OCI-LY7 (cell line): ENCODE measurements at places on chromosomes 6 and 20.
A peak's percentile ranks its signal among the peaks of the same experiment; 100 is the strongest.

DNA sequence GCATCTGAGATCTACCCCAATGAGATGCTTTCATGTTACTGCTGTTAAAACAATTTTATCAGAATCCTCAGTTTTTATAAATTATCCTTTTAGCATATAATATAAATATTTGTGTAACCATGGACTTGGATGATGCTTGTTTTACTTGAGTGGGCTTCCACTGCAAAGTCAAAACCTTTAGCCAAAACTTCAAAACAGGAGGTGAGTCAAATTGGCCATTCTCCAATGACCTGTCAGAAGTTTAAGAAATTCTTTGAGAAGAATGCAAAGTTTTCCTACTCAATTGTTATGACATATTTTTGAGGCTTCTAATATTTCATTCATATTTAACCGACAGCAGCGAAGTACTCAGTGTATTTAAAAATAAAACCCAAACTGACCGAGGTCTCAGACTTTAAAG is 507.9 kb downstream of the EYS start:
- no peak for DNase-seq

GRCh38 chr6:166703149-166703710 is 76.2 kb upstream of the RPS6KA2 start:
- DNase-seq = no peak

DNA sequence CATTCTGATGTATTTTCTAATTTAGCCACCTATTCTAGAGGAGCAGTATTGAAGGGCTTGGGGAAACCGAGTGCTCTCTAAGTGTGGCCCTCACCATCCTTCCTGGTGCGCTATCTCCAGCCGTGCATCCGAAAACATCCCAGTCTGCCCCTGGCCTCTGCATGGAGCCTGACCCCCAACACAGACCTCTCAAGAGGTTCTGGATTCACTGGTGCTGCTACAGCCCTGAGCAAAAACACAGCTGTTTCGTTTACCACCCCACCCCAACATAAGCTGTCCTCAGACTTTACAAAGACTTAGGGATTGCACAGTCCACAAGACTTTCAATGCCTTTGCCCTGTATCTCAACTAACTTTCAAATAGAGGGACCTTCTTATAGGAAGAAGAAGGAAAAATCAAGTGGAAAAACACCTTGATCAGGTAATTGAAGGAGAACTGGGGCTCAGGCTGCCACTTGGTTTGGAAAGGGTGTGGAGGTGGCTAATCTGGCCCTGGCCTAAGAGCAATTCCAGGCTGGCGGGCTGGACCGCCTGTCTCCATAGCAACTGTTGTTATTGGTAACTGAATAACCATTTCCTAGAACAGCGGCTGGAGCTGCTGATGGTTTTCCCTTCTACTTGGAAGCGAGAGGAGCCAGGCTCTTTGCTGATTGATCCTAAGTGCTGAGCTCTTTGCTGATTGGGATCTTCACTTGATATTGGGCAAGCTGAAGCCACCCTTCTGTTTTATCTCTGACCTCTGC is 90.2 kb upstream of the TOX2 start:
- DNase-seq = no peak

DNA sequence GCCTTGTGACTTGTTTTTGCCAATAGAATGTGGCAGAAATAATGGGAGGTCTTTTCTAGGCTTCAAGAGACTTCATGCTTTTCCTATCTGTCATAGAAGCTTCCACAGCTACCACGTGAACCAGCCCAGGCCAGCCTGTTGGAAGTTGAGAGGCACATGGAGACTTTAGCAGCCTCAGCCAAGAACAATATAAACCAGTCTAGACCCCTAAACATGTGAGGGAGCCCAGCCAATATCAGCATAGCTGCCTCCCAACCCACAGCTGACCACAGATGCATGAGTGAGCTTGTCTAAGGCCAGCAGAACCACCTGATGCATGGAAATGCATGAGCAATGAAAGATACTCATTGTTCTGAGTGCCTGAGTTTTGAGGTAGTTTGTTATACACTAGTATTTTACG is 540.7 kb upstream of the BTBD3 start:
- DNase-seq = no peak

DNA sequence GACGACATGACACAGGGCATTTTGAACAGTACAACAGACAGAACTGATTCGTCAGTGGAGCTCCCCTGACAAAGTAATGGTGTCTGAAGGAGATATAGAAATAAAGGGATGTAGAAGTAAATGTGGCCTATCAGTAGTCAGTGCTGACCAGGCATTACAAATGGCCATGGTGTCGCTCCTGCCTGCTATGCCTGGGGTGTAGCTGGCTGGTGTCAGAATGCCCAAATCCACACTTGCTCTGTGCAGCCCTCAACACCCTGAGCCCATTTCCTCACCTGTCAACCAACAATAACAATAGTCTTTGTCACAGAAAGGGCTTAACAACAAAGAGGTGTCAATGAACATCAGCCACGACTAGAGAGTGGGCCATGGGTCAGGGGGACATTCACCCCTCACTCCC is 53.2 kb downstream of the MAP3K5 start:
- DNase-seq = no peak

DNA sequence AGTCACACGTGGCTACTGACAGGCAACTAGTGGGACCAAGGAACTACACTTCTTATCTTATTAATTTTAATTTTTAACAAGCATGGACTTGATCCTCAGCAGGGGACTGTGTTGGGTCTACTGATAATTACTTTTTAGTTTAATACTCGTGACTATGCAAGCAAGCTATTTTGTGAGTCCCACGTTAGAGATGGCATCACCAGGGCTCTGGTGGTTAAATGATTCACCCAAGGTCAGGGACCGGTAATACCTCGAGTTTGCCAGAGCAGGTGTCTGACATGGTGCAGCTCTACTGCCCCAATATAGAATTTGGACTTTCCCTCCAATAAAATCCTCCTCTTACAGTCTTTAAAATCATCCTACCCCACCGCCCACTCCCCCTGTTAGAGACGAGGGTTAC is 98.6 kb upstream of the RIN2 start:
- no peak for DNase-seq

DNA sequence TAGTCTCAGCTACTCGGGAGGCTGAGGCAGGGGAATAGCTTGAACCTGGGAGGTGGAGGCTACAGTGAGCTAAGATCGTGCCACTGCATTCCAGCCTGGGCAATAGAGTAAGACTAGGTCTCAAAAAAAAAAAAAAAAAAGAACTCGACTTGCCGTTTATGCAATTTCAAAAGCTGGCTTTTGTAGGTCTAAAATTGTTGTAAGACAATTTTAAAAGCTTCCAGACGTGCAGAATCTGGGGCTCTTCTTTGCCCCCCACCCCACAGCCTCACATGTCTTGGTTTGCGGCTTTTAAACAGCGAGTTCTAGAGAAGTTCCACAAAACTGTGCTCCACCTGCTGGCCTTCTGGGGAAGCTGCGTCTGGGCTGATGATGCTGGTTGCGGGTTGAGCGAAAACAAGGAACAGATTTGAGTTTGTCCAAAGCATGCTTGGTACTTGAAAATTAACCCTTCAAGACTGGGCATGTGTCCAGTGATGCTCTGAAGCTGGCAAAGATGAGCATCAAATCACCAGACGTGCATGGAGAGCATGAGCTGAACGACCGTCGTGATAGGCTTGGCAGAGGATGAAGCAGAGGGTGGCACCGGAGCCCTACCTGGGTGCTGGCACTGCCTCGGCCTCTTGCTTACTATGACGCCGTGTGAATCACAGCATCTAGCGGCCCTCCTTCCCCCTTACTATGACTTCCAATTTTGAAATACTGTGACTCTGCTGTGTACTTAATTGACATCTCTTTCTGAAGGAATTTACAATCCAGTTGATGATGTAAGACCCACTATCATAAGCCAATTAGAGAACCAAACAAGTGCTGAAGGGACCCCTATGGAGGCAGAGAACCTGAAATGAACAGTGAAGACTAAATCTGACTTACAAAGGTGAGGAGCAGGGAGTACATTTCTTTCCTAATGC is 171.4 kb downstream of the GMPR start:
- peak; percentile 65 for DNase-seq

DNA sequence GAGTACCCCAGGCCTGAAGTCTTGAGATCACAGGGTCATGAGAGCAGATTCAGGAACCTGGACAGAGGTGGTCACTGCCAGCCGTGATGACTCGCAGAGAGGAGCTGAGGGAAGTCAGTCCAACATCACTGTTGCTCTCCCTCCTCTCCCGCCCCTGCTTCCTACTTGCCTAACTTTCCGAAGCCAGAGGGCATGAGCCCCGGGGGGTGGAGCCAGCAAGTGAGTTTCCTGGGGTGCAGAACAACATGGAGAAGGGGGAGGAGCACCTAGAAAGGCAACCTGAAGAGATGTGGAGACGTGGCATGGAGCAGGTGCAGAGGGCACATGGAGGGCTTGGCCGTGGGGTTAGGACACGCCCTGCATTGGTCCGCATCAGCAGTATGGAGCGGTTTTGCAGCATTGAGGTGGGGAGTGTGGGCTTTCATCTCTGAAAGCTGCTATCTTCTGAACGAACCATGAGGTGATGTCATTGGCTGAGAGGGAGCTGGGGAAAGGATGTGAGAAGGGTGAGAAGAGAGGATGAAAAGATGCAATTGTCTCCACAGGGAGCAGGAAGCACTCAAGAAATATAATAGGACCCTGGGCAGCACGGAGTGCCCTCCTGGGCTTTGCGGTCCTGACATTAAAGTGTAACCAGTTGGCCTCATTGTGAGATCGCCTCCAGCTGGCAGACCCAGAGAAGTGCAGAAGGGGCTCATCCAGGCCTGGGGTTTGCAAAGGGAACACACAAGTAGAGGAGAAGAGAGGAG is 25.0 kb downstream of the GDAP1L1 start:
- DNase-seq = no peak

GRCh38 chr6:42113936-42114636 is 28.3 kb downstream of the C6orf132 start:
- no peak for DNase-seq

DNA sequence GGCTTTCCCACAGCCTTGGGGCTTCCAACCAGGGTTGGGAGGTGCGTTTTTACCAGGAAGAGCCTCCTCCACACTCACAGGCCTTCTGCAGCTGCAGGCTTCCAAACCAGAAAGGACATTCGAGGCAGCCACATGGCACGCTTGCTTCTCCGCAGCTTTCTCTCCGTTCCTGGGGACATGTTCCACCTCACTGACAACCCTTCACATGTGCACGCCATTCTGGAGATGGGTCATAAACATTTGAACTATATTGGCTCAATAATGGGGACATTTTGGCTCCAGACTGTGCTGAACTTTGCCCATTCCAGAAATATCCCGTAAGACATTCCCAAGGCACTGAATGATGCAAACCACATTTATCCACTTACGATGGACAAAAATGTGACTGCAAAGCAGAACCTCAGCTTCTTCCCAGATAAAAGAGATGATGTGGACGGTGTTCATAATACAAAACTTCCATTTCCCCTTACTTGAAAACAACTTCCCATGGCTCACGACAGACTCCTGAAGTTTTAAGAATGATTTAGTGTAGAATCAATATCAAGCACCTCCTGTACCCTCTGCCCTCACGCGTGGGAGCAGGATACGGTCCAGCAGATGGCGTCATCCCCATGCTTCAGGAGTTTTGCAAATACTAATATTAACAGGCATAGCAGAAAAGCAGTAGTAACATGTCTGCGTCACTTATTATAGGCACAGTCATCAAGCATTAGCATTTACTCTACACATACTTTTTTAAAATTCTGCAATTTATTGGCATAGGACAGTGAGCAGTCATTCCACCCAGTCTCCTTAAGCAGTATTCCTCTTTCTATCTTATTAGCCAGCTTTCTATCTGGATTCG is 25.4 kb upstream of the FOXF2 start:
- DNase-seq = no peak

DNA sequence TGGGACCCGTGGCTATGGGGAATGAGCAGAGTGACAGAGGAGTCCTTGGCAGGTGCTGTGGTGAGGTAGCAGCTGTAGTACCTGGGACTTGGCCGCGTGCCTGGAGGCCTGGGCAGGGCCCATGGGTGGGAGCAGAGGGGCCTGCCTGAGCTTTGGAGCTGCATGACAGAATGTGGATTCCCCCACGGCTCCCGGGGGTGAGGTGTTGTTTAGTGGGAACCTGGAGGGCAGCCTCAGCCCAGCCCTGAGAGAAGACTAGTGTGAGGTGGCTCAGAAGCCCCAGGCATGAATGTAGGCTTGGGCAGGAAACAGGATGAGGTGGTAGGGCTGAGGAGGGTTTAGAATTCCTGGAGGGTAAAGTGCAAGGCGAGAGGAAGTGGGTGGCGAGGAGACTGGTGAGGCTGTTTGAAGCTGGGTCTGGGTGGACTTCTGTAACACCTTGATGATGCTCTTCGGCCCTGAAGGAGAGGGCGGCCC is 86.5 kb upstream of the SCP2D1 start:
- no peak for DNase-seq

GRCh38 chr6:144931172-144932035 is 646.3 kb downstream of the UTRN start:
- DNase-seq = peak; percentile 14

DNA sequence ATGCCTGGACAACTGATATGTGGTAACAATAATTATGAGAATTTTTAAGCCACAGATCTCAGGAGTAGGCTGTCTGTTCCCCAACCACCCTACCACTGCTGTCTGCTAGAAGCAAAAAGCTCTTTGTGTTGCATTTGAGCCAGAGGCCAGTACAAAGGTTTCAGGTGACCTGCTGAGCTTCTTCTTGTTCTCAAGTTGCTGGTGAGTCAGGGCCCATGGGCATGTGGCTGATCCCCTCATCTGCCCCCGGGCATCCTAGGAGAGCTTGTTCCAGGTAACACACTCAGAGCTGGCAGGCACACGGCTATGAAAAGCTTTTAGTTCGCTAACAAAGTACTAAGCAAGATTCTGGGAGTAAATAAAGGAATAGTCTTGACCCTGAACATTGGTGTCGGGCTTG is 285.3 kb downstream of the CDC5L start:
- no peak for DNase-seq

GRCh38 chr20:63580796-63581461 is 6.9 kb upstream of the HELZ2 start:
- peak; percentile 57 for DNase-seq

DNA sequence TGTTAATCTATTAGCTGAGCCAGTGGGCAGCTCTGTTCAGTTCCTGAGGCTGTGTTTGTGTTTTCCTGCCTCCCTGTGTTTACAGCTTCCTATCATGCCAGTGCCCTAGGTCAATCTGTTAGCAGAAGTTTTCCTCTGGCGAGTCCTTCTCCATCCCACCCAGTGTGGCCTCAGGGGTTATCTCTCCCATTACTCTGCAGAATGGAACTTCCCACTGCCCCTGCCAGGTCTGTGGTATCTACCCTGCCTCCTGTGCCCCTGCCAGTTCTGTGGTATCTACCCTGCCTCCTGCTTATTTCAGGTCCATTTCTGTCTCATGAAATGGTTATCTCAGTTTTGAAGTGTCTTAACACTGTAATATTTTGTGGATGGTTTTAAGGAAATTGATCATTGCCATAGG is 63.1 kb downstream of the SLX4IP start:
- DNase-seq = no peak

GRCh38 chr20:29301624-29302259 is 1955.7 kb upstream of the DEFB115 start:
- no peak for DNase-seq
